ENCODE measurements at places on chromosomes 1 and 21. TPM values are rescaled to one million over a fixed set of nuclear protein-coding genes. Genes with fewer than 3 reads are reported as not detected.

The CDK18 gene
- 148 TPM for total RNA-seq

The CYP4Z1 gene
- total RNA-seq, result 0.46 TPM

The ZNF695 gene
- not detected for total RNA-seq

The PTGFRN gene
- 247 TPM for total RNA-seq

The UBIAD1 gene
- 12.0 TPM for total RNA-seq

The PRRX1 gene
- 60.8 TPM for total RNA-seq

The VANGL2 gene
- total RNA-seq, result 8.3 TPM

The PLA2G2A gene
- 750 TPM for total RNA-seq

The HES2 gene
- total RNA-seq, result 0.17 TPM

The JAM2 gene
- 49.5 TPM for total RNA-seq

- no peak for DNase-seq
Measured at GRCh38 chr1:161235957-161236775, 1.8 kb downstream of the NR1I3 start.

DNA sequence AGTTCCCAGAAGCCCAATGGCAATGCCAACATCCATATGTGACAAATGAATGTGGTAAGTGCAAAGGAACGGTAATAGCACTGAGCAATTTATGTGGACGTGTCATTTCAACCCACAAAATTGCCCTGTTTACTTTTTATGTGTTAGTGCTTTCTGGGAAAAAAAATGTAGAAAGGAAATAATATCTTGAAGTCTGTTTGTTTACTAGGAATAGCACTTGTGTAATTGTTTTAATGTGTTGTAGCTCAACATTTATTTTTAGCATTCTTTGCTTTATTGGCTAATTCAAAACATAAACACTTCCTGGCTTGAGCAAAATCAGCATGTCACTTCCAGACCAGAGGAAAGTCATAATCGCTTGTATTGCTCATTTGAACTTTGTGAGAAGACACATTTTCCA is 224.8 kb upstream of the KCNK2 start:
- DNase-seq, result no peak

DNA sequence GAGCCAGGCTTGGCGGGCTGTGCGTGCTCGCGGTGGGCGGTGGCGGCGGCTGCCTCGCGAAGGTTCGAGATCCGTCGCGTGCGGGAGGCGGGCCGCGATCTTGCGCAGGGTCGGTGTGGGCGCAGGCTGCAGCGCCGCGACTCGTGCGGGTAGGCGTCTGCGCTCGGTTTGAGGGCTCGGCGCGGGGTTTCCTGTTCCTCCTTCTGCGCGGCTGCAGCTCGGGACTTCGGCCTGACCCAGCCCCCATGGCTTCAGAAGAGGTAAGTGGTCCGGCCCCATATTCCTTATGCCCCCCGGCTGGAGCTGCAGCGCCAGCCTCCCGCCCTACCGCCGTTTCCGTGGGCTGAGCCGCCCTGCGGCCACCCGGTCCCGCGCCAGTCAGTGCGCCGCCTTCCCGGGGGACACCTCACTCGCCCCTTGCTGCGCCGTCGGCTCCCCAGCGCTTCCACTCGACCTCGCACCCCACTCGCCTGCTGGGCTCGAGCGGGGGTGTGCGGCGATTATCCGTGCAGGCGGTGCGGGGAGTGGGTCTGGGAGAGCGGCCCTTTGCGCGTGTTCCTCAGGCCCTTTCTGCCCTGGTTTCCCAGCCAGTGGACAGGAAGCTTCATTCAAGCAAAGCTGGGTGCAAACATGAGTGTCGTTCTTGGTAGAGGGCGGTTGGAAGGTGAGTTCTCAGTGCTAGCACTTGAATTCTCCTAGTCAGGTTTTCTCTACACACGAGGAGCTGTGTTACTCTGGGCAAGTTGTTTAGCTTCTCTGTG is at the start of gene CACYBP:
Gene CACYBP (plus strand): TSS at position 12 of the 761 bp plus-strand sequence. CDS start 234 bp downstream, at position 246.
- no peak for DNase-seq

- DNase-seq, result no peak
Measured at GRCh38 chr1:39431927-39432326, 59.5 kb upstream of the BMP8A start.

- DNase-seq, result no peak
Measured at GRCh38 chr1:223405507-223405906, 12.3 kb downstream of the CCDC185 start.

GRCh38 chr1:210597555-210598134 is 268.9 kb downstream of the HHAT start:
- DNase-seq, result no peak

DNA sequence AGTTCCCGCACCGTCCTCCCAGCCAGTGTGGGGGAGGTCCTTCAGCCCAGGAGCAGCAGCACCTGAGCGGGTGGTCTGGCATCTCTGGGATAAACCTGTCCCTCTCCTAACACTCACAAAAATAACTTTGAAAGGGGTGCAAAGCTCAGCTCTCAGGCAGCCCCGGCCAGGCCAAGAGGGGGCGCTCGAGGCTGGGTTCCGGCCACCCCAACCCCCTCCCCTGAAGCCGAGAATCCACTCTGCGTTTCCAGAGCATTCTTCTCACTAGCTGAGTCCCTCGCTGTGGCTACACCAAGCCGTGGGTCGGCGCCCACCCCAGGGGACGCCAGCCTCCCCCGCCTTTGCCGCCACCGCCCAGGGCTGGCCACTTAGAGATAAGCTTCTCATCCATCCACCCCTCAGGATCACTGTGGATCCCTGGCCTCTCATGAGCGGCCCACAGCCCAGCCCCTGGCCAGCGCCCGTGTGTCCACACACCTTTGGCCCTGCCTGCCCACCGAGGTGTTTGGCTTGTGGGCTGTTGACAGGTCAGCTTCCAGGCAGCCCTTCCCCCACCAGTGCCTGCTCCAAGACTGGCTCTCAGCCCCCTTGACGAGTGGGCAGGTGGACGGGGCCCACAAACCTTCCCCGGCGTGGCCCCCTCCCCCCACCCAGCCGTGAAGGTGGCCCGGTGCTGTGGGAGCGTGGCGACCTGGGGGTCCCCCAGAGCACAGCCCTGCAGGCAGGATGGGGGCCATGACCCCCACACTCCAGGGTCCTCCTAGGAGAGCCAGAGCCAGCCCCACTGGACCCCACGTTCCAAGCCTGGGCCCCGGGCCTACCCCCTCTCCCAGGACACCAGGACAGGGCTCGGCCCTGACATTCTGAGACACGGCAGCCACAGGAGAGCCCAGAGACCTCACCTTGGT is 1.9 kb downstream of the FTCD start:
- DNase-seq, result peak; percentile 87

GRCh38 chr1:2643414-2644077 is 10.7 kb upstream of the MMEL1 start:
- DNase-seq, result no peak

DNA sequence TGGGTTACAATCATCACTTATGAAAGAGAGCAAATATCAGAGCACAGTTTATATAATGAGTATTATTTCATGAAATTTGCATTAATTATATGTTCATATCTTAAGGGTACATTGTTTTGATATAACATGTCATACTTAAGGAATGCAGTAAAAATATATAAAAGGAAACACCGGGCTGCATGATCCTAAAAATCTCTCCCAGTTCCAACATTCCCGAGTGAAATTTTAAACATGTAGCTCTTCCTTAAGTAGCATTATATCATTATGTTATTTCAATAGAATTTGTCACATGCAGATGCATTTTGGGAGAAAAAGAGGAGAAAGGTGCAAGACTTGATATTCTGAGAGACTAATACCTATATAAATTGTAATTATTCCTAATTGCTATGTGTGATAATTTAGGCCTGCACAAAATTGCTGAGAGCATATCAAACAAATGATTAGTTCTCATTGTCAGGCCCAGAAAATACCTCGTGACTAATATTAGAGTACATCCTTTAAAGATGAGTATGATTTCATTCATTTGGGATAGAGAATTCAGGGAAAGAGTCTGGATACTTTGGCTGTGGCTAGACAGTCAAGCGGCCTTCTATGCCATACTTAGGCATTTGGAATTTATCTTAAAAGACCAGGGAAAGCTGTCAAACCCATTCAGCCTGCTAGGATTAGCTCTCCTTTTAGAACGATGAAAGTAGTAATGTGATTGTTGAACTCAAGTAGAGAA is 86.8 kb downstream of the ADGRL2 start:
- no peak for DNase-seq

GRCh38 chr1:151964510-151964909 is 29.1 kb downstream of the S100A10 start:
- no peak for DNase-seq

GRCh38 chr1:24892188-24893153 is 37.6 kb downstream of the RUNX3 start:
- DNase-seq, result no peak

DNA sequence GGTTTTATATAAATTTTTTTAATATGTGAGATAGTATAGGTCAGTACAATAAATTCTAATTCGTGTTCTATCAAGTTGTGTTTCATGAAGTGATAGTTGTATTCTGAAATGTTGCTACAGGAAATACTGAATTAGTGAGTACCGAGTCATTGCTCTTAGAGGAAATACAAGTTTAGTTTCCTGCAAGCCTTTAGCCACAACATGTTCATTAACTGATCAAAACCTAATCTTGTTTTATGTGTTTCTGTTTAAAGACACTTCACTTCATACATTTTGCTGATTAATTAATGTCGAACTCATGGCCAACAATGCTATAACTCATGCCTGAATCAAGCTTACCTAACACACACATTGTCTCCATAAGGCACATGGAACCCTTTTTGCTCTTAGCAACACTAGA is 43.6 kb downstream of the LRRC7 start:
- no peak for DNase-seq

DNA sequence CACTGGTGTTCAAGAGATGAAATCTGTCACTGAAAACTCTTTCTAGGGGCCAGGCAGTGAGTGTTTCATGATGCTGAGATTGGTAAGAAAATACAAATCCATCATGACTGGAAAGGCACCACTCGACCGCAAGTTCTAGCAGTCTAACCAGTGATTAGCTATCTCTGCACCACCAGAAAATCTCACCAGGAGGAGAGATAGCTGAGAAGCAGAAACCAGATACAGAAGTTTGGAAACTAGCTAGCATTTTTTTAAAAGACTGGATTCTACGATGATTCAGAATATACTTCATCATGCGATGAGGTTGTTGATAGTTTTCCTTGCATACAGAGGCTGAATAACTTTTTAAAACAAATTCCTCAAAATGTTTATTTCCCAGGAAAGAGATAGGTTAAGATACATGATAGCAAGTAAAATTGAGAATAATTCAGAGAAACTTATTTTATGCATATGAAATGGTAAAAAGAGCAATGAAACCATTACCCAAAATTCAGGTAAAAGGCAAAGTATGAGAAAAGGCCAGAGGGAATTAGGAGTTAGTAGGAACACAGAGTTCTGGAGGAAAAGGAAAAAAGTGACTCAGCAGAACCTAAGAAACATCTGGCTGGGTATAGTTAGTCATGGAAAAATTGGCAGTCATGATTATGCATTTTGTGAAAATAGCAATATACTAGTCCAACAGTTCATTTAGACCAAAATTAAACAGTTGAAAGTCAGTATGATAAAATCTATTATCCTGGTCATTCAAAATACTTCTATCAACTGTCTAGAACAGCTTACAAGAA is 3.3 kb upstream of the F3 start:
- no peak for DNase-seq

DNA sequence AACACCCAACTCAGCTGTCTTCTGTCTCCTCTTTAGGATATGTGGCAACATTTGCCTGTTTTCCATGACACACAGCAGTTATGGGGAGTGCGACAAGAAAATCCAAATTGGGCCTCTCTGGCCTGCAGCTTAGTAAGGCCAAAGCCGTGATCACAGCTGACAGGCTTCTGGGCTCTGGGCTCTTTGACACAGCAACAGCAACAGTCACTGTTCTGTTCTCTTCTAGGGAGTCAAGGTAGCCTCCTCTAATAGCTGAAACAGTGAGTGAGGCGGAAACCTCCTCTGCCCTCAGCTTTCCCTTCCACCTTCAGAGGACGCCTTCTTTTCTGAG is 19.0 kb downstream of the CLCA1 start:
- no peak for DNase-seq

DNA sequence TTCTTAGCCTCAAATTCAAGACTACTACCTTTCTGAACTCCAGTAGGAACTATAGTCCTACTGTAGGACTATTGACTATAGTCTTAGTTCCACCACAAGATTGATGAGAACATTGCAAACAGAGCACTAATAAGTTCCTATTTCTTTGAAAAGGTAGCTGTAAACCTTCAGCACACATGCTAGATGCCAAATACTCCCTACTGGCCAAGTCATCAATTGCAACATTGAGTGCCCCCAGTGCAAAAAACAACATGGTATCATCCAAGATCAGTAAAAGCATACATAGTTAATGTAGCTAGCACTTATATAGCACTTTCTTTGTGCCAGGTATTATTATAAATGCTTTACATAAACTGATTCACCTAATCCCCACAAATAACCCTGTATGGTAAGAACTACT is 99.8 kb downstream of the MRPL39 start:
- DNase-seq, result no peak

- no peak for DNase-seq
Measured at GRCh38 chr1:202658251-202658759, 51.9 kb downstream of the SYT2 start.

- DNase-seq, result no peak
Measured at GRCh38 chr1:161052899-161053298, 7.1 kb upstream of the USF1 start.

DNA sequence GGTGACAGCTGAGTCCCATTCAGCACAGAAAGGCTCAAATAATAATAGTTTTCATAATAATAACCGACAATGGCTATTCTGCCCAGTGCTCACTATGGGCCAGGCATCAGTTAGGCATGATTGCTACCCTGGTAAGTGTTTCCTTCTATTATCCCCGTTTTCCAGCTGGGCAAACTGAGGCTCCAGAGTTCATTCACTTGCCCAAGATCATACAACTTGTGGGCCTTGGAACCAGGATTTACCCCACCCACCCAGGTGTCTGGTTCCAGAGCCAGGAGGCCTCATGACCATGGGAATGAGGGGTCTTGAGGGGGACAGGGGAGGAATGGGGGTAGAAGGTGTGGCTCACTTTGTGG is 518 bp downstream of the PLOD1 start:
- no peak for DNase-seq

- no peak for DNase-seq
Measured at GRCh38 chr21:43005635-43006034, 31.3 kb downstream of the PKNOX1 start.

GRCh38 chr1:204150702-204151551 is 917 bp downstream of the ETNK2 start:
- peak; percentile 42 for DNase-seq

GRCh38 chr21:27168084-27168483 is 201.2 kb upstream of the ADAMTS5 start:
- DNase-seq, result no peak

GRCh38 chr1:172827301-172827700 is 168.4 kb downstream of the FASLG start:
- DNase-seq, result no peak

GRCh38 chr1:17538010-17538409 is 1.5 kb upstream of the ARHGEF10L start:
- DNase-seq, result no peak

DNA sequence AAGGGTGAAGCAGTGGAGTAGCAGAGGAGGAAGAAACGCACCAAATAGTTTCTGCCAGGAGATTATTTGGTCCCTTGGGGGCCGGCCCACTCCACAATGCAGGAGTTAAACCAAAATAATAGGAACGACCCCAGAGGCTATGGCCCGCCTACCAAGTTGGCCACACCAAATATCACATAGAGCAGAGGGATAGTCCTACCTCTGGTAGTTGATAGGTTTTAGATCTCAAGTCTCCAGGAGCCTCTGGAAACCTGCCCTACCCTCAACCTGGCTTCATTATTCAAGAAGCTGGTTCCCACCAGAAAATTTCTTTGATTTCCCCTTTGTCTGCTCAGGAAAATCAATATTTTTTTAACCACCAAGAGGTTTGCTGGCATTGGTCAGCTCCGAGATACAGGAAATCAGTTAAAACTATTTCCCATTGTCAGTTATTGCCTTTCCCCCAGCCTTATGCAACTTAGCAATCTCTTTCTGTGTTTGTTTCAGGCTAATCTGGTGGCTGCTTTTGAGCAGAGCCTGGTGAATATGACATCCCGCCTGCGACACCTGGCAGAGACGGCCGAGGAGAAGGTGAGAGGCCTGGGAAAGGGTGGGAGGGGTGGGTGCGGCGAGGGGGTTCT is 35.5 kb upstream of the IPO9 start:
- DNase-seq, result no peak
